ENCODE measurements at places on chromosomes 16 and 17.

DNA sequence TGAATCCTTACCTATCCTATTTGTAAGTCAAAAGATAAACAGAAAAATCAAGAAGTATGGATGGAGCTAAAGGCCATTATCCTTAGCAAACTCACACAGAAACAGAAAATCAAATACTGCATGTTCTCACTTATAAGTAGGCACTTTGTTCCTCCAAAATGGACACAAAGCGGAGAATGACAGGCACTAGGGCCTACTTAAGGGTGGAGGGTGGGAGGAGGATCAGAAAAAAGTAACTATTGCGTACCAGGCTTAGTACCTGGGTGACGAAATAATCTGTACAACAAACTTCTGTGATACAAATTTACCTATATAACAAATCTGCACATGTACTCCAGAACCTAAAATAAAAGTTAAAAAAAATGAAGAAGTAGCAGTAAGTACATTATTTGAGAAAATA lies 164.3 kb downstream of the PARN start:
- no peak for DNase-seq

DNA sequence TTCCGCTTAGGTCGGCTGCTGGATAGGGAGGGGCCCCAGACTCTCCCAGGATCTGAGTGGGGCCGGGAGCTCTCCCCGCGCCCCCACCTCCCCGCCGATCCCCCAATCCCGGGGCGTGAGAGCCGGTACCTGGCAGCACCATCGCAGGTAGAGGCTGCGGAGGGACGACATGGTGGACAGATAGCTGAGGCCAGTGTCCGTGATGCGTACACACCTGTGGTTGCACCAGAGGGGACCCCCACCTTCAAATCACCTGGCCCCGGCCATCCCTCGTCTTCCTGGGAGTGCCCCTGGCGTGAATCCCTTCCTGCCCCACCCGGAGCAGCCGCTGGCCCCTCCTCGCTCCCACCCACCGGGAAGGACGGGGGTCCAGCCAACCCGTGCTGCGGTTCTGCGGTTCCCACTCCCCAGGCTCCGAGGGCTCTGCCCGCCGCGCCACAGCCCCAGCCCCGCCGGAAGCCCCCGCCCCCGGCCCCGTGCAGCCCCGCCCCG lies 4.7 kb upstream of the WDR24 start:
- no peak for DNase-seq

GRCh38 chr17:50625032-50625871 lies 9.4 kb upstream of the ABCC3 start:
- DNase-seq = peak; percentile 20

DNA sequence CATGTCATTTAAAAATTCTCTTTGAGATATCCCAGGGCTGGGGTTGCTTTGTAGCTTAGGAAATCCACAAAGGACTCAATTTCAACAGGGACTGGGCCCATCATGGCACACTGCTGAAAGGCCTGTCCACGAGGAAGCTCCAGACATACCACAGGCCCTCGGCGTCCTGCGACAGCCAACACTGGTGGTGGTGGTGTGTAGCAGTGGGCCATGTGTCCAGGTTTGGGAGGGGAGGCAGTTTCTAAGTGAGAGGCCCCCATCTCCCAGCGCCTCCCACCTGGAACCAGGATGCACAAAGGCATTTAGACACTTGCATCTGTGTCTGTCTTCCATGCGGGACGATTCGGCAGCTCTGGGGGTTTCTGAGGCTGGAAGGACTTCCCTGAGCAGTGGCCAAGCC lies 65.2 kb upstream of the ZNF423 start:
- DNase-seq = no peak

- no peak for DNase-seq
These were observed 69.0 kb downstream of the ARHGAP17 start for GRCh38 chr16:24946155-24946554.

DNA sequence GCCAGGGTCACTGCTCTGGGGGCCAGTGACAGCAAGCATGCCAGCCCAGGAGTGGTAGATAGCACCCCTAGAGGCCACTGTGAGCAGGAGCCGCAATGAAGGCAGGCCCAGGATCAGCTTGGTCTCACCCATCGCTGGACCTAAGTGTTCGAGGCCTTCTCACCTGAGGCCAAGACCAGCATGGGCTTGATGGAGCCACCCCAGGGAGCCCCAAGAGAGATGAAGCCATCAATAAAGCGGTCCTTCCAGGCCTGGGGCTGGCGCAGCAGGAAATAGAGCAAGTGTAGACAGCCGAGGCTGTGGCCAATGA lies 1.8 kb downstream of the LCAT start:
- DNase-seq = no peak

- no peak for DNase-seq
These were observed 23.2 kb downstream of the NT5M start for GRCh38 chr17:17326275-17326875.

- no peak for DNase-seq
These were observed 953 bp upstream of the NSMCE1 start for GRCh38 chr16:27269300-27270150.

- DNase-seq = no peak
These were observed 107.2 kb upstream of the DYNLRB2 start for GRCh38 chr16:80433623-80434022.

DNA sequence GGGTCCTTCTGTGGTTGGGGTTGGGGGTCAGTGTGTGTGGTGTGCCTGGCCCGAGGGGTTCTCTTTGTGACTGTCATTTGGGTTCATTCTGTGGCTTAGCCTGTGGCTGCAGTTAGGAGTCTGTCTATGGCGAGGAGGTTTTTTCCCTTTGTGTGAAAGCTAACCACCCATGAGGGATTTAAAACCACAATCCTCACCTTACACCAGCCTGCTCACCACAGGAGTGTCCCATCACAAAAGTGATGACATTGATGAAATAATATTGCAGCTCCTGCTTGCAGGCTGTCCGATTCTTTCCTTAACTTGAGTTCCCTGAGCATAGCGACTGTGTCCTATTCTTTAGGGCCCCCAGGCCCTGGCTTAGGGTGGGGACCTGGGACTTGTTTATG lies 113.6 kb downstream of the RAP1GAP2 start:
- DNase-seq = no peak

DNA sequence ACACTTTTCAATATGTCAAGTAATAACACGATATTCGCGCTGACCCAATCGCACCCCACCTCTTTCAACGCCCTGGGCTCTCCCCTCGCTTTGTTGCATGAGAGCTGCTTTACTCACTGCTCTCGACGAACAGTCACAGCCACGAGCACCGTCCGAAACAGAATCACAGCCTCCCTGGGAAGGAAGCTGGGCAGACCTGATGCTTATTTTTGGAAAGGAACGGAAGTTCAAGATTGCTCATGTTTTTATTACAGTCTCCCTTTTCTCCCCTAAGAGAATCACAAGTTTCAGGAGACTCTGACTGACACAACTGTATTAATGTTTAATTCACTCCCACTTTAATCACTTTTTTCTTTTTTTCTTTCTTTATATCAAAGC lies 67.8 kb downstream of the ANKRD11 start:
- DNase-seq = no peak

DNA sequence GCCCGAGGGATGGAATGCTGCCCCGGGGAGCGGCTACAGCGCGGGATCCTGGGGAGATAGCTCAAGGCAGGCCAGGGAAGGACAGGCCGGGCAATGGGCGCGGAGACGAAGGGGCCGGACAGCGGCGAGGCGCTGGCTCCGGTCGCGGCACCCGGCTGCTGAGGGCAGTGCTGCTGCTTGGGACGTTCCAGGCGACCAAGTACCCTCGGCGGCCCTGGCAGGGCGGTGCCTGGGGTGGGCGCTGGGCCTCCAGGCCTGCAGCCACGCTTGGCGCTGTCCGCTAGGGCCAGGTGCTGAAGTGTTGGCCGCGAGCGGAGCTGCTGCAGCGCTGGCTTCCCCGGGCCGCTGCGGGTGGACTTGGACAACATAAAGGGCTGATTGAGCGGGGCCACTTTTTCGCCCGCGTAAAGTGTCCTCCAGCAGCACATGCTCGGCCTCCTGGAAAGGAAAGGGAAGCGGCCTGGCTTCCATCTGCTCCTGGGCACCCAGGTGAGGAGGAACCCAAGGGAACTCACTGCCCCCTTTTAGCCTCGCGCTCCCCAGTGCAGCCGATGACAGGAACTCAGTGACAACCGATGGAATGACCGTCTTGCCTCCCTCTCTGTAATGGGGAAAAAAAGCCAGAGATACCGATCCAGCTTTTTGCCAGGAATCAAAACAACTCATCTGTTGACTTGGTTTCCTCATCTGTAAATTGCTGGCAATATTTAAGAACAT lies 23.7 kb downstream of the CLEC3A start:
- no peak for DNase-seq

- no peak for DNase-seq
These were observed 38.9 kb upstream of the PLCG2 start for GRCh38 chr16:81740169-81740568.

DNA sequence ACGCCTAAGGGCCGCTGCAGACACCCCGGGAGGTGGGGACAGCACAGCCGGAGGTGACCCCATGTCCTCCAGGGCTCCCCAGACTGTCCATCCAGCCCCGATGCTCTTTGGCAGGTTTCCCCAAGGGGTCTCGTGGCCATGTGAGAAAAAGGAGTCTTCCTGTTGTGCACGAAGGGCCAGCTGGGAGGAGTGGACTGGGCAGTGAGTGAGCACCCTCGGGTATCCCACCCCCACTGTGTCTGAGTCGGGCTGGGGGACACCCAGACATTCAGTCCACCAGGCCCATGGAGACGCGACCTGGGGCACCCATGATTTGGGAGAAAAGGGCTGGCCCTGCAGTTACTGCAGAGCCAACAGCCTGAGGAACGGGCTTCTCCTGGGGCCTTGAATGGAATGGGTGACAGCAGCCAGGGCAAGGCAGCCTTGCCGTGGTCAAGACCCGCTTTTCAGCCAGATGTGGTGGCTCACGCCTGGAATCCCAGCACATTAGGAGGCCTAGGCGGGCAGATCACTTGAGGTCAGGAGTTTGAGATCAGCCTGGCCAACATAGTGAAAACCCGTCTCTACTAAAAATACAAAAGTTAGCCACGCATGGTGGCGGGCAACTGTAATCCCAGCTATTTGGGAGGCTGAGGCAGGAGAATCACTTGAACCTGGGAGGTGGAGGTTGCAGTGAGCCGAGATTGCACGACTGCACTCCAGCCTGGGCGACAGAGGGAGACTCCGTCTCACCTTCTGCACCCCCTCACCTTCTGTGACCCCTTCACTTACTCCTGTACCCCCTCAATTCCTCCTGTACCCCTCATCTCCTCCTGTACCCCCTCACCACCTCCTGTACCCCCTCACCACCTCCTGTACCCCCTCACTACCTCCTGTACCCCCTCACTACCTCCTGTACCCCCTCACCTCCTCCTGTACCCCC lies 24.1 kb upstream of the CAPN15 start:
- no peak for DNase-seq

DNA sequence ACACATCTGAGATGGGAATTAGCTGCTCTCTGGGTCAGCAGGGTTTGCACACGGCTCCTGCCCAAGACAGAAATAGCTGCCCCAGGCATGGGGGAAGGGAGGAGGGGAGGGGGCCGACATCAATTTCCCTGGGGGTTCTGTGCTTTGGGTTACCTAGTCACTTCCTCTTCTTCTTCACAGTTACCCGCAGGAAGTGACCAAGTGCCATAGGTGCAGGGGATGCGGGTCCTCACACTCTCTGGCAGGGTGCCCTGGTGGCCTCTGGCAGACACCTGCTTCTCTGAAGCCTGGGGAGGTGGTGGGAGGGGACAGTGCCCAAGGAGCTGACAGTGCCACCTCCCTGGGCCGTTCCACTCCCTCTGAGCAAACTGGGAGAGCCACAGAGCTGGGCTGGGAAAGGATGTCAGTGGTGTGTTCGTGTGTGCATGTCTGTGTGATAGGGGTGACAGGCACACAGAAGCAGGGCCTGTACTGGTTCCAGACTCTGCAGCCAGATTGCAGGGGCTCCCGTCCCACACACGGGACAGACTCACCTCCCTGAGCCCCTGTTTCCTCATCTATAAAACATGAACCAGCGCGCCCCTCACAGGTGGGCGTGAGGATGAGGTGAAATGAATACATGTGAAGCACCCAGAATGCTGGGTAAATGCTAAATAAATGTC lies 18.2 kb downstream of the SCN4A start:
- DNase-seq = no peak

DNA sequence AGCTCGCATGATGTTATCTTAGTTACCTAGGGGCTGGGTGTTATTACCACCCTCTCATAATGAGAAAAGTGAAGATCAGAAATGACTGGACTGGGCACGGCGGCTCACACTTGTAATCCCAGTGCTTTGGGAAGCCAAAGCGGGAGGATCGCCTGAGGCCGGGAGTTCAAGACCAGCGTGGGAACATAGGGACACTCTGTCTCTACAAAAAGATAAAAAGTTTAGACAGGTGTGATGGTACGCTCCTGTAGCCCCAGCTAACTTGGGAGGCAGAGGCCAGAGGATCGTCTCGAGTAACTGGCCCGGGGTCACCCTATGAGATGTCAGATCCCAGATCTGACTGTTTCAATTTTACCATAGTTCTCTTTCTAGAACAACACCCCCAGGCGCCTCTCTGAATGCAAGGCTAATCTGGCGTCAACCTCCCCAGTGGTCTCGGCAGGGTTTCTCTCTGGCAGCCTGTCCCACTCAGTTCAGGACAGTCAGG lies 1.9 kb upstream of the CCDC102A start:
- no peak for DNase-seq

DNA sequence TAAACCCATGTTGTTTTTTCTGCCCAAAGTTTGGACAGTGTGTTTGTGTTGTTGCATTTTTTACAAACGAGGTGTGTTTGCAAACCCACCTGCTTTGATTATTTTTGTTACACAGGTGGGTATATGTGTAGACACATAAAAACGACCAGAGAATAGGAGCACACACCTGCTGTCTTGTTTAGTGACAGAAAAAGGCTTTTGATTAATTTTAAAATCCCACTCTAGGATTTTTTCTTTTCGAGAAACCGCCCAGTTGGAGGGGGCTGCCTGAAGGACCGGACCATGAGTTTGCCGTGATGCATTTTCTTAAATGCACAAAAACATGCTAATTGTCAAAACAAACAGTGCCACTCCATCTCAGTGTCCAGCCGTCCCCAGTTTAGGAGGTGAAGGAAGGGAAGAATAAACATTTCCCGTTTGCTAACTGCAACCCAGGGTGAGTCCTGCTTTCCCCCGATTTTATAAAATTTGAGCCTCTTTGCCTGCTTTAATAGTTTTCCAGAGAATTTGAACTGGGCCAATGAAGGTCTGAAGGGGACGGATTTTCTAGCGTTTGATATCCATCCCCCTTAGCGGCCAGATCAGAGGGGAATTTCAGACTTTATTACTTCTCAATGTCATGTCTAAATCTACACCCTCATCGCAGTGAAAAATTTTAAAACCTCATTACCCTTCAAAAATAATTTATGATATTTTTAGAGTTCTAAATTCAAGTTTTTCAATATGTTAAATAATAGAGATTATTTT lies 3.2 kb downstream of the FOXC2 start:
- no peak for DNase-seq

- DNase-seq = no peak
These were observed 27.2 kb downstream of the MGRN1 start for GRCh38 chr16:4651827-4652226.

DNA sequence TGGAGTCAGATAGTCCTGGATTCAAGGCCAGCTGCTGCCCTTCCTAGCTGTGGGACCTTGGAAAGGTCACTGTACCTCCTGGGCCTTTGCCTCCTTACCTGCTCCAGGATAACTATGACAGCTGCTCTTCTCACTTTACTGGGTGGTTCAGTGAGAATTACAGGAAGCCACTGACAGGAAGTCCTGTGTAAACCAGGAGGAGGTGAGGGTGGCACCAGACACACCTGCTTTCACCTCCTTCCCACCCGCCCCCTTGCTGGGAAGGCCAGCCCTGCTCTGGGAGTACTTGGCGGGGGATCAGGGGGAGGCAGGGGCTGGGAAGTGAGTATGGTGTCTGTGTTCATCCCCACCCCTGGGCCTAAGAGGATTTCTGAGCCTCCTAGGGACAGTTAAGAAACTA lies 42.6 kb downstream of the CPNE2 start:
- no peak for DNase-seq

Data from NCI-H524 (cell line).